ENCODE measurements at places on chromosomes 5 and 9. TPM values are rescaled to one million over a fixed set of nuclear protein-coding genes. Genes with fewer than 3 reads are reported as not detected.

Gene ST6GALNAC4
- 24.6 TPM for polyA plus RNA-seq

DNA sequence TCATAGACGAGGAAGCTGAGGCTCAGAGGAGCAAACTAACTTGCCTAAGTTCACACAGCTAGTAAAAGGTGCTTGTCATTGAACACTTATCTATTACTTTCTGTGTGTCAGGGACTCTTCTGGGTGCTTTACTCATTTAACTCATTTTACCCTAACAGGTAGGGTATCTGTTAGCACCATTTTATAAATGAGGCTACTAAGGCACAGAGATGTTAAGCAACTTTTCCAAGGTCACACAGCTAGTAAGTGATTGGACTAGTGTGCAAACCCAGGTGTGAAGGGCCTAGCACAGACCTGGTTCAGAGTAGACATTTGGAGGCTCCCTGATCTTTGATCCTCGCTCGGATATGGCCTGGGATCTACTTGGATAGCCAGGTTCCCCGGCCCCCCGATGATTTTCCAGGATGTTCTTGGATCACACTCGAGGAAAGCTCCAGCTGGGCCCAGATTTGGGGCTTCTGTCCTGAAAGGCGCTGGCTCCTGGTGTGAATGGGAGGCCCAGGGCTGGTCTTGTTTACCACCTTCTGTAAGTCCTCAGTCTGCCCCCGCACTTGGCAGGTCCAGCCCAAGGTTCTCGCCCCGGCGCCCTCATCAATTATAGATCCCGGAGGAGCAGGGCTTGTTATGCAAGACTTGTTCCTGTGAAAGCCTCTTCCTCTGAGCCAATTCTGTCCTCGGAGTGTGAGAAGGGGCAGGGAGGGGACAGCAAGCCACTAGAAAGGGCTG lies 37.5 kb downstream of the GSN start:
- no peaks in the 10 kb centered on the region for H3K27me3 ChIP-seq
- no peak for DNase-seq
- H3K27ac ChIP-seq = no peak overlapping the region
- peaks cover 6% of the 10 kb centered on the region for H3K4me1 ChIP-seq
- H3K36me3 ChIP-seq = peaks cover 4% of the 10 kb centered on the region

- no peak for DNase-seq
- H3K27me3 ChIP-seq = no peaks in the 10 kb centered on the region
- H3K27ac ChIP-seq = no peak overlapping the region
- H3K4me3 ChIP-seq = no peak overlapping the region
- no peaks in the 10 kb centered on the region for H3K36me3 ChIP-seq
These were observed 181.1 kb upstream of the WWC1 start for GRCh38 chr5:168110384-168110783.

Gene CBY3
- 0.07 TPM for polyA plus RNA-seq

GRCh38 chr9:135224286-135224877 lies 136.9 kb downstream of the OLFM1 start:
- H3K4me3 ChIP-seq = no peak overlapping the region
- no peak overlapping the region for H3K27ac ChIP-seq
- H3K27me3 ChIP-seq = no peaks in the 10 kb centered on the region
- no peaks in the 10 kb centered on the region for H3K36me3 ChIP-seq
- DNase-seq = no peak

DNA sequence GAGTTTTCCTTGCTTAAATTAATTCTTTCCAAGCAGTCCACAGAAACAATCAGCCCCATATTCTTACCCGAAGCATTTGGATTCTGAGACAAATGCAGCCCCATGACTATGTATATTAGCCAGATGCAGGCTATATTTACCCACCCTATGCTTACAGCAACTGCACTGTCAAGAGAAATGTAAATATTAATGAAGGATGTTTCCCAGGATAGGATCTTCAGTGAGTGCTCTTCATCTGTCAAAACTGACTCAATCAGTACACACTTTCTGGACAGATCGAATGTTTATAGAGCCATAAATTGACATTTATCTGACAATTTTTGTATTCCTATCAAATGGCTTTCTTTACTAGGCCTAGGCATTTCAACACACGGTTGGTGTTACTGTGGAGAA lies 725.3 kb upstream of the SEMA6A start:
- H3K27me3 ChIP-seq = no peaks in the 10 kb centered on the region
- H3K4me3 ChIP-seq = no peak overlapping the region

- peaks cover 36% of the 10 kb centered on the region for H3K27me3 ChIP-seq
- DNase-seq = peak; percentile 44
- H3K4me3 ChIP-seq = no peak within 1 kb of the TSS
These were observed at the start of gene SPOCK1 for GRCh38 chr5:137498736-137499505. Gene SPOCK1, minus strand, starts transcription at chr5:137499326.

- H3K4me1 ChIP-seq = no peaks in the 10 kb centered on the region
- no peak overlapping the region for H3K4me3 ChIP-seq
- H3K27me3 ChIP-seq = no peaks in the 10 kb centered on the region
- DNase-seq = peak; percentile 29
- no peak overlapping the region for H3K27ac ChIP-seq
These were observed 128.0 kb upstream of the ABCA1 start for GRCh38 chr9:105055917-105056316.

- no peak overlapping the region for H3K27ac ChIP-seq
- DNase-seq = no peak
- H3K4me3 ChIP-seq = peak overlapping the region; percentile 92
- peaks cover 18% of the 10 kb centered on the region for H3K4me1 ChIP-seq
- no peaks in the 10 kb centered on the region for H3K36me3 ChIP-seq
These were observed 1.1 kb downstream of the WDR5 start for GRCh38 chr9:134136996-134137299.

Gene PCDHGC5
- polyA plus RNA-seq = 0.18 TPM

DNA sequence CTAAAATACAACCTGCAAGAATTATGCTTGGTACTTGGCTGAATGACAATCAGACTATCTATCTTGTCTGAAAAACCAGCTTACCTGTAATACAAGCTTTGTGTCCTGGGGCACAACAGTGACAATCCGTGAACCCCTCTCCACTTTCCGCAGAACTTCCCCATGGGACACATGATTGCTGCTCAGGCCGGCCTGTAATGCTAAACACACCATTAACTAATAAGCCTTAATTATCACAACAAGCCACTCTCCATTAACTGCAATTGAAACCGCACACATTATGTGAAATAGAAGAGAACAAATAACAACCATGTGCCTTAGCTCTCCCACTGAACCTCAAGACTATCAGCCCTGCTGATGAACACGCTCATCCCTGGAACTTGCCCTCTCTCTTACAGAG lies 33.7 kb downstream of the ELP1 start:
- no peak overlapping the region for H3K27ac ChIP-seq
- no peaks in the 10 kb centered on the region for H3K4me1 ChIP-seq
- no peak overlapping the region for H3K4me3 ChIP-seq
- DNase-seq = no peak
- peaks cover 10% of the 10 kb centered on the region for H3K36me3 ChIP-seq
- H3K27me3 ChIP-seq = no peaks in the 10 kb centered on the region

Gene MARVELD2
- 52.2 TPM for polyA plus RNA-seq

DNA sequence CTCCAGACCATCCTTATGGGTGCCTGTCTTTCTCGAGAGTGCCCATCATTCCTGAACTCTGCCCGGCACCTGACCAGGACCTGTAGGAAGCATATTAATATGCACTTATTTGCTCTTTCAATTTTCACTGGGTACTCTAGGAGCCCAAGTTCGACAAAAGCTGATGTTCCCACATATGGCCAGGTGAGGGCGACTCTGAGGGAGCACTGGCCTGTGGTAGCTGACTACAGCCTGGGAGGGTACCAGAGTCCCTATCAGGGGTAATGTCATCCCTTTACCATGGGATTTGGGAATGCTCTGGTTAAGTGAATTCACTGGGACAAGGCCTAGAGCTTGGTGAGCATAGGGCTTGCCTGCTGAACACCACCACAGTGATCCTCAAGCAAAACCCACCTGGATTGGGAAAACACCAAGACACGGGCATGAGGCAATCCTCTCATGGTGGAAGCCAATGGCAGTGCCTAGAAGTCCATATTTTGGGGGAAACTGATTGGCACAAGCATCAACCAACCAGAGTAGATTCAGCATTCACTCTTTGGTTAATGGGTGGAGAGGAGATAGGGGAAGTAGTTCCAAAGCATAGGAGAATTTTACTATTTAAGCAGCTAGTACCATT lies 112.2 kb downstream of the MTX3 start:
- H3K4me1 ChIP-seq = no peaks in the 10 kb centered on the region
- H3K27ac ChIP-seq = no peak overlapping the region
- H3K36me3 ChIP-seq = no peaks in the 10 kb centered on the region
- no peak for DNase-seq
- H3K4me3 ChIP-seq = no peak overlapping the region

DNA sequence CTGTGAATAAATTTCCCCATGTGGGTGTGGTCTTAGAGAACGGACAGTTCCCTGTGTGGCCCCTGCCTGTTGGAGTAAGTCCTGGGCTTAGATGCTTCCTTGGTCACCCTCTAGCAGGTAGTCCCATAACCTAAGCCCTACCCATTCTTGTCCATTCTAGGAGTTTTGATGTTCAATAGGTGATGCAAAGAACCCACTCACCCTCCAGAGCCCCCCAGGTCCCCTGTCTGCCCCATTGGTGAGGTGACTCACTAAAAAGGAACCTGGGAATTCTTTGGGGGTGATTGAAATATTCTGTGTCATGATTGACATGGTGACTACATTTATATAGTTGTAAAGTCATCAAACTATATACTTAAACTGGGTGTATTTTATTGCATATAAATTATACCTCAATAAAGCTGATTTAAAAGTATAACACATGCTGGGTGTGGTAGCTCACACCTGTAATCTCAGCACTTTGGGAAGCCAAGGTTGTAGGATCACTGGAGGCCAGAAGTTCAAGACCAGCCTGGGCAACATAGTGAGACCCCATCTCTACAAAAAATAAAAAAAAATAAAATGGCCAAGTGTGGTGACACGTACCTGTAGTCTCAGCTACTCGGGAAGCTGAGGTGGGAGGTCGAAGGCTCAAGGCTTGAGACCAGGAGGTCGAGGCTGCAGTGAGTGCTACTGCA lies 20.8 kb upstream of the GTF3C5 start:
- H3K4me1 ChIP-seq = no peaks in the 10 kb centered on the region
- no peak overlapping the region for H3K27ac ChIP-seq
- no peak for DNase-seq
- no peaks in the 10 kb centered on the region for H3K36me3 ChIP-seq
- H3K27me3 ChIP-seq = peaks cover 5% of the 10 kb centered on the region

DNA sequence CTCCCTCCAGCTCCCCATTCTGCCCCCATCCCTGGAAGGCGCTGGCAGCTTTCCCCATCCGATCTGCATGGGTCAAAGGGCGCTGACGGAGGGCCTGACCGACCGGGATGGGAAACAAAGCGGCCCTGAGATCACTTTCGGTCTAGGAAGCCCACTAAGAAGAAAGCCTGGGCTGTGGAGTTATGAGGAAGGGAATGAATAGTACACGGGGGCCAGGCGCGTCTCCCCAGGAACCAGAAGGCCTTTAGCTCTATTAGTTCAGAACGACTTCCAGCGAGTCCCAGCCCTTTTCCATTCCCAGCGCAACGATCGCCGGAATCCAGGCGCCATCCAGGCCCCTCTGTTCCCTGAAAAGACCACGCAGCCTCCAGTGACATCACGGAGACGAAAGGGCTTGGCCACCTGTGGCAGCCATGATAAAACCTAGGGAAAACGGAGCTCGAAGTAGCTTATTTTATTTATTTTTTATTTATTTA lies 70.1 kb upstream of the CCDC180 start:
- H3K27ac ChIP-seq = no peak overlapping the region
- H3K27me3 ChIP-seq = no peaks in the 10 kb centered on the region
- no peaks in the 10 kb centered on the region for H3K36me3 ChIP-seq
- DNase-seq = no peak
- no peak overlapping the region for H3K4me3 ChIP-seq

GRCh38 chr9:122197882-122198281 lies 30.9 kb downstream of the LHX6 start:
- no peaks in the 10 kb centered on the region for H3K27me3 ChIP-seq
- no peaks in the 10 kb centered on the region for H3K36me3 ChIP-seq
- H3K4me3 ChIP-seq = no peak overlapping the region
- DNase-seq = no peak
- no peak overlapping the region for H3K27ac ChIP-seq

Gene ZNF354B
- 7.0 TPM for polyA plus RNA-seq

Gene LHX3
- not detected for polyA plus RNA-seq

- H3K27me3 ChIP-seq = no peaks in the 10 kb centered on the region
- no peak overlapping the region for H3K27ac ChIP-seq
- no peaks in the 10 kb centered on the region for H3K4me1 ChIP-seq
- peaks cover 9% of the 10 kb centered on the region for H3K36me3 ChIP-seq
- no peak overlapping the region for H3K4me3 ChIP-seq
These were observed 29.0 kb downstream of the ANGPTL2 start for GRCh38 chr9:127093319-127094020.

GRCh38 chr5:87393331-87393730 lies 19.4 kb downstream of the CCNH start:
- no peaks in the 10 kb centered on the region for H3K4me1 ChIP-seq
- H3K27ac ChIP-seq = no peak overlapping the region
- no peak for DNase-seq
- H3K27me3 ChIP-seq = no peaks in the 10 kb centered on the region

Gene SPIN1
- 82.1 TPM for polyA plus RNA-seq

DNA sequence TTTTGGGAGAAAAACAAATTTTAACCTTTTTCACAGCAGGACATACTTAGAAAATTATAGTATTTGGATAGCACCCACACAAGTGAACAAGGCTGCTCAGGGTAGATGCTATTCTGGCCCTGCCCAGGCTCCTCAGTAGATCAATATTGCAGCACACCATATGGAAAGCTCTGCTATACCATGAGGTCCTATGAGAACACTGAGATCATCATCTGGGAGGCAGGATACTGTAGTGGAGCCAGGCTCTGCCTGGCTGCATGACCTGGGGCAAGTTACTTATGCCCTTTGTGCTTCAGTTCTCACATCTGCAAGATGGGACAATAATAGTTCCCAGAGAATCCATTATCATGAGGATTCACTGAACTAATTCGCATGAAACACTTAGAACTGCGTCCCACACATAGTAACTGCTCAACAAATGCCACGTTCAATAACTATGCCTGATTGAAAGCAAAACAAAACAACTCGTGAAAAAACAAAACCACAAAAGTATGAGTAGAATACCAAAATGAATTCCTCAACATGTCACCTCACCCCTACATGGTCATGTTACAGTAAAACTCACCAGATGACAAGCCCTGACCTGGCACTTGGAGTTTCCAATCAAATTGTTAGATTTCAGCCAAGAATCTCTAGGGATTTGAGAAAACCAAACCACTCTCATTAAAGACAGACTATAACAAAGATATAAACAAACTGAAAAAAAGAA lies 31.9 kb downstream of the ARSB start:
- no peak overlapping the region for H3K4me3 ChIP-seq
- no peaks in the 10 kb centered on the region for H3K27me3 ChIP-seq
- H3K4me1 ChIP-seq = no peaks in the 10 kb centered on the region
- H3K27ac ChIP-seq = no peak overlapping the region
- no peak for DNase-seq

- no peak overlapping the region for H3K4me3 ChIP-seq
- peaks cover 17% of the 10 kb centered on the region for H3K36me3 ChIP-seq
- H3K27me3 ChIP-seq = no peaks in the 10 kb centered on the region
- peak; percentile 40 for DNase-seq
These were observed 37.5 kb downstream of the MTREX start for GRCh38 chr5:55345327-55345726.

- H3K4me3 ChIP-seq = no peak overlapping the region
- H3K4me1 ChIP-seq = no peaks in the 10 kb centered on the region
- H3K27me3 ChIP-seq = no peaks in the 10 kb centered on the region
- DNase-seq = no peak
These were observed 256.7 kb downstream of the PARP8 start for GRCh38 chr5:50922942-50923767.

- H3K27me3 ChIP-seq = no peaks in the 10 kb centered on the region
- no peaks in the 10 kb centered on the region for H3K36me3 ChIP-seq
- DNase-seq = no peak
- no peak overlapping the region for H3K4me3 ChIP-seq
- H3K27ac ChIP-seq = no peak overlapping the region
These were observed 25.8 kb downstream of the TJP2 start for GRCh38 chr9:69199769-69200470.
